ENCODE measurements at places on chromosomes 2 and 18. TPM values are rescaled to one million over a fixed set of nuclear protein-coding genes. Genes with fewer than 3 reads are reported as not detected.

Gene CRYBA2
- not detected for total RNA-seq

Gene DLGAP1
- not detected for total RNA-seq

Gene POTEE
- total RNA-seq: not detected

Gene ZNF804A
- not detected for total RNA-seq

Gene SERPINB4
- not detected for total RNA-seq

Gene R3HDM1
- 16.7 TPM for total RNA-seq

Gene C2orf72
- 0.29 TPM for total RNA-seq

Gene GULP1
- 44.1 TPM for total RNA-seq

Gene DYNAP
- total RNA-seq: not detected

Gene POTEI
- total RNA-seq: not detected

Gene NT5C1B
- not detected for total RNA-seq

Gene THSD7B
- 0.81 TPM for total RNA-seq

Gene DPYSL5
- 0.63 TPM for total RNA-seq

Gene ATP6V1C2
- not detected for total RNA-seq

Gene SERPINB11
- not detected for total RNA-seq

Gene AQP12B
- not detected for total RNA-seq

Gene APOB
- not detected for total RNA-seq

Gene CMPK2
- 4.3 TPM for total RNA-seq

Gene TEX44
- not detected for total RNA-seq

Gene TMEM169
- total RNA-seq: 2.9 TPM

Gene ANKRD44
- 1.7 TPM for total RNA-seq
